ENCODE measurements at places on chromosomes 4 and X.

DNA sequence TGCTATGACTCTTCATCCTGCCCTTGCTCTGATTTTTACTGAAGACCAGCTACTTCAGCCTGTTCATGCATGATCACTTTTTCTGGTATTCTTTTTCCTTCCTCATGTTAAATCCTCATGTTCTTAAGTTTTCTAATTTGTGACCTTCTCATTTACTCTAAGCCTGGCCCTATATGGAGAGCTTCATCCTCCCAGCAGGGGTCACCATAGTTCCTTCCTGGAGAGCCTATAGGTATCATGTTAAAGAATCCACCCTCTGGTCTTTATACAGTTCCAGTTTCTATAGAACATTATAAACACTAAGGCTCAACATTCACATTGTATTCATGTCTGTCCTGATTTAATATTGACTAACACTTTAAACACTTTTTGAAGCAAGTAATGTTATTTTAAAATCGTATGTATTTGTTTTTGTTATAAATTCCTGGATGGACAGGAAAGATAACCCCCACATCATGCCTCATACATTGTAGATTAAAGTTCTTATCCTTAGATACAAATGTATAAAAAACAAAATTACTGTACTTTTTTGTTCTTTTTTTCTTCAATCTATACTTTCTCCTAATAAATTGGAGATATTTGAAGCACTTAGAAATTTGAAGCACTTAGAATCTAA, 53.8 kb upstream of the OTUD4 start:
- no peak for DNase-seq

GRCh38 chr4:7439699-7440098, 5.0 kb upstream of the PSAPL1 start:
- DNase-seq, result no peak

GRCh38 chr4:73450398-73451004, 14.5 kb downstream of the AFP start:
- no peak for DNase-seq

DNA sequence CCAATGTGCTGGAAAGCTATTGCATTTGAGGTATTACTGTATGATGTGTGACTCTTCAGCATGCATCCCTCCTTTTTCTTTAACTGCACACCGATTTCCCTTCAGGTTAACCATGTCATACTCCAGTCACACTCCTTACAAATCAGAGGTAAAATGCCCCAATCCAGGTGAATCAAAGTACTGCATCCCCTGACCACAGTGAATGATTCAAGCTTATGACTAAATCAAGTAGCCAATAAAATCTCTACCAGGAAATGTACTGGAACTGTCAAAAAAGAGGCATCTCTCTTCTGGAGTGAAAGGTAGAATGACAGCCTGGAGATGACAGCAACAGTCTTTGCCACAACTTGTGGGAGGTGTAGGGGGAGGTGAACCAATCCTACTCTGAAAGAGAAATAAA, 10.4 kb downstream of the ADAMTS3 start:
- no peak for DNase-seq

DNA sequence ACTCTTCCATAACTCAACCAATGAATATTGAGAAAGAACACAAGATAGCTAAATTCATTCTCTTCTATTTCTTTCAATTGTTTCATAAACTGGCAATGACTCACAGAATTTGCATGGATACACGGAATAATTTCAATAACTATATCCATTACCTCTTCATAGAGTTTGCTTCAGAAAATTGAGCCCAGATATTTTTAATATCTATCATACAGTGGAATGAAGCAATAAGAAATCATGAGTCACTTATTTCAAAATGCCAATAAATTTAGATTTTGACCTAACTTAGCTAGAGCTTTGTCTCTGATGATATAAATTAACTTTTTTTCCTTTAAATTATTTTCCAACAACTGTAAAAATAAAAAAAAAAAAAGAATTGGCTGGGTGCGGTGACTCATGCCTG, 22.2 kb upstream of the MANBA start:
- DNase-seq, result no peak

DNA sequence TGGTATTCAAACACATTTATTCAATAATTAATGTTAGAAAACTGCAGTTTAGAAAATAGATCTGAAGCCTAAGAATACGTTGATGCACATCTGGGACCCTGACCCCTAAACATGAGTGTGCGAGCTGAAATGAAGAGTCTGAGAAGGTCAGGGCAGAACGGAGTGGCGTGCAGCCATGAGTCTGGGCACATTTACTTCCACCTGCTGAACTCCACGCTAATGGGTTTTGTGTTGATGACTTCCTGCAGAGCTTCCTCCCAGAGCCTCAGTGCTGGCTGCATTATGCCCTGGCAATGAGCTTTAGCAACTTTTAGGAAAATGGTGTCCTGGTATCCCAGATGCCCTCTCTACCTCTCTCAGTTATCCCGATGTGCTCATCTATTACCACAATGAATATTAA, 53.1 kb downstream of the FAM114A1 start:
- DNase-seq, result no peak

GRCh38 chrX:40096395-40097091, 1.2 kb downstream of the BCOR start:
- DNase-seq, result no peak

- DNase-seq, result no peak
These were observed 663 bp downstream of the CXorf38 start for GRCh38 chrX:40646489-40647306.

DNA sequence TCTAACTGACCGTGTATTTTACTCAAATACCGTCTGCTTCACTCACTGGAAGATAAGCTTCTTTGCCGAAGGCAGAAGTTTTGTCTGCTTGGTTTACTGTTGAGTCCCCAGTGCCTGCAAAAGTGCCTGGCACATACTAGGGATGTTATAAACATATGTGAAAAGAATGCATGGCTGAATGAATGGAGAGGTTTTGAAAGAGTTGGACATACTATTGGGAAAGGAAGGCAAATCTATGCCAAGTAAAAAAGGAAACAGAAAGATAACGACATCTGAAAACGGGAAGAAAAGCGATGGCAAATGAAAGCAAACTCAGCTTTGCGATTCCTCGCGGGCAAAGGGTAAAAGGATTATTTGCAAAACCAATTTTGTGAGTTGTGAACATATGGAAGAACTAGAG, 21.7 kb downstream of the ADGRG2 start:
- no peak for DNase-seq

GRCh38 chr4:170325599-170325998, 235.8 kb upstream of the AADAT start:
- DNase-seq, result no peak

- no peak for DNase-seq
These were observed 91.6 kb downstream of the PSAPL1 start for GRCh38 chr4:7343081-7343655.

DNA sequence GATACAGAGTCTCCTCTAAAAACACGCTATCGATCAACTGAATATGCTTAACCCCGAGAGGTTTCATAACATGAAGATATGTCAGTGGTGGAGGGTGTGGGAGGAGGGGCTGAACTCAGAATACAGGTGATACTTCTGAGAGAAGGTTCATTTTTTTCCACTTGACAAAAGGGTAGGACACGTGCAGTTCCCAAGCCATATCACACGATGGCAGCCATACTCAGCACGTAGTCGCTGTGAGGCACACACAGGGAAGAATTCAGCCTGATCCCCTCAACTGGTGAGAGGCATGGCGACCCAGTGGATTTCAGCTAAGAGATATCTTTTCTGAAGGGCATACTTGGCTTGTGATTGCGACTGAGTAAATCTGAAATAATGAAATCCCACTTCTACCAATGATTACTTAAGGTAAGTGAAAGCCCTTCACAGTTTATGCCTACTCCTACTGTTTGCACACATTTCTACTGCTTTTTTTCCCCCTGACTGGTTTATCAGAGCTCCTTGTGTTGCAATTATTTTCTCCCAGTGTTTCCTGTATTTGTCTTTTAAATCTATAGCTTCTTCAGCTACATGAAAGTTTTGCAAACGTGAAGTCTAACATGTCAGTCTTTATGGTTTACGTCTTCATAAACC, 133.1 kb downstream of the CORIN start:
- DNase-seq, result no peak

- DNase-seq, result no peak
These were observed 552 bp upstream of the NAA10 start for GRCh38 chrX:153935326-153935851.

GRCh38 chrX:666762-667720, 36.5 kb downstream of the SHOX start:
- DNase-seq, result no peak

DNA sequence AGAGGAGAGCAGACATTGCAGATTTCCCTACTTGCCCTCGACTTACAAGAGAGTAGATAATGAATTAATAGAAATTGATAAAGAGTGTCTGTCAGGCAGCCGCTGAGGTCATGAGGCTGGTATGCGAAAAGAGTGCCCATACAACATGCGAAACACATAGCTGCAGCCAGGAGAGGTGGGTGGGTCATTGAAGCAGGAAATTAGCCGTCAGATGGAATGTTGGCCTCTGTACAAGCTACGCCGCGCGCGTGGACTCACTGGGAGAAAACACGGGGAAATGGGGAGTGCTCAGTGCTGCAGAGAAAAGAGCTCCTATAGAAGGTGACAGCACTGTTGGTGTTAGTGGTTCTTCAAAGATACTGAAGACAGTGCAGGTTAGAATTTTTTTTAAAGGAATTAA, 125.1 kb downstream of the RAPGEF2 start:
- no peak for DNase-seq

DNA sequence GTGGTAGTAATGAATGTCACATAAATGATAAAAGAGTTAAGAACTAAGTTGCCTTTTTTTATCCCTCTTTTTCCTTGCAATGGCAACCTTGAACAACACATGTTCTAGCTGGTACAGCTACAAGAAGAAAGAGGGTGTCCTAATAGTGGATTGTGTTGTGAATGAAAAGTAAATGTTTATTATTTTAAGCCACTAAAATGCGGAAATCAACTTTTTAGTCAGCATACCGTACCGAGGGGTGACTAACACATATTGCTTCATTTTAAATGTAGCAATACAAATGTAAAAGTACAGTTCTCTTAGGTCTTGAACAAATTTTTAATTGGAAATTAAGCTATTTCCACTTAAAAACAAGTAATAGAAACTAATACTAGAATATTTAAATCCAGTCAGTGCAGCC, 17.7 kb upstream of the AP1AR start:
- DNase-seq, result no peak

DNA sequence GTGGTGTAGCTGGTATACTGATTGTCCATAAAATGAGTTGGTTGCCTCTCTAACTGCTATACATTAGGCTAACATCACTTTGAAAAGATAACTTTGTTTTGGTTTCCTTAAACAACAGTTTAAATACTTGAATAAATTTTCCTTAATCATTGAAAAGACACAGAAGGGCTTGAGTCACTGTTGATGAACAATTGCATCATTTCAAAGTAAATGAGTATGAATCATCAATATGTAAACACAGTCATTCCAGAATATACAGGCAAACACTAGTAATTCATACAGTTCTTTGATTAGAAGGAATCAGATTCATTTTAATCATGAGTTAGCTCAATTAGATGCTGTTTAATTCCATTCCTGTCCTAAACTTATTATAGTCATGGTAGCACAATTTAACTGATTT, 160.6 kb downstream of the AFF2 start:
- no peak for DNase-seq

- no peak for DNase-seq
These were observed 506.7 kb downstream of the PCDH18 start for GRCh38 chr4:137025484-137026059.

DNA sequence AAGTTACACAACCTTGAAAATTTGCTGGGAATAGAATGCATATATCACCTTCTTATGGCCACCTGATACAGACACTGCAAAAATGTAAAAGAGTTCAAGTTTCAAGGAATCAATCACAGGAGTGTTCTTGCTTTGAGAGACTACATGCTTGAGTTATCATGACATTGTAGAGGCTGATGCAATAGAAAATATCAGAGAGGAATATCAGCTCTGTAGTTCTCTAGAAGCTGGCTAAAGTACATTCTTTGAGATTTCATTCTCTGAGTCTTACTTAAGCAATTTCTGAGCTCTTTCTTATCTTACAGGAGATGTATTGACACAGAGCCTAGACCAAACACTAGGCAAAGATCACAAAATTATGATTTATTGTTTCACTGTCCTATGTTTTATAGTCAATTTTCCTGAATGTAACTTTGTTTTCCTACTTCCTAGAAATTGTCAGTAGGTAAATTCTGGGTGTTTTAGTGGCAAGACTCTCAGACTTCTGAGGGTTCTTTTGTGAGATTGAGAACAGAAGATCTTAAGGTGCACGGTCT, 152.1 kb upstream of the HPGD start:
- no peak for DNase-seq

- DNase-seq, result no peak
These were observed 1206.0 kb upstream of the ADGRL3 start for GRCh38 chr4:59994118-59994517.

GRCh38 chr4:116702949-116703348, 382.4 kb downstream of the TRAM1L1 start:
- no peak for DNase-seq

- DNase-seq, result no peak
These were observed 25.1 kb downstream of the ENOX2 start for GRCh38 chrX:130877892-130878341.

DNA sequence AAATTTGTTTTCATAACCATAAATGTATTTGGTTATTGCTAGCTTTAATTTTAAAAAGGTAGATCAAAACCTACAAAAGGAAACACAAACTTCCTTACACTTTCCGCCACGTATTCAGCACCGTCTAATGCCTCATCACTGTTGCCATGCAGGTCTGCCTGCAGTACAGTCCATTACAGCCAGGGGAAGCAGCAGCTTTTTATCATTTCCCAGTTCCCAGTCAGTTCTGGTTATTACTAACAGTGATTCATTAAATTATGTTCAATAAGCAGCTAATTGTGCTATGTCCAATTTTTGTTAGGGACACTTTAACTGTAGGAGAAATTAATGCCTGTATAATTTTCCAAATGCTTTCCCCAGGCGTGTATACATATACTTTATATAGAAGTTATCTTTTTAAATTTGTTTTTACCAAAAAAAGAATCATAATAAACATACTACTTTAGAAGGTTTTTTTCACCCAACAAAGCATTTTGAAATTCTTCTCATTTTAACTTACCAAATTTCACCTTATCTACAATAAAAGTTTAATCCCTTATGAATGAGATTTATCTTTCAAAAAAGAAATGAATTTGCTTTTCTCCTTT, 93.3 kb downstream of the ANXA3 start:
- DNase-seq, result no peak

GRCh38 chr4:154625971-154626370, 13.5 kb upstream of the FGG start:
- DNase-seq, result no peak

DNA sequence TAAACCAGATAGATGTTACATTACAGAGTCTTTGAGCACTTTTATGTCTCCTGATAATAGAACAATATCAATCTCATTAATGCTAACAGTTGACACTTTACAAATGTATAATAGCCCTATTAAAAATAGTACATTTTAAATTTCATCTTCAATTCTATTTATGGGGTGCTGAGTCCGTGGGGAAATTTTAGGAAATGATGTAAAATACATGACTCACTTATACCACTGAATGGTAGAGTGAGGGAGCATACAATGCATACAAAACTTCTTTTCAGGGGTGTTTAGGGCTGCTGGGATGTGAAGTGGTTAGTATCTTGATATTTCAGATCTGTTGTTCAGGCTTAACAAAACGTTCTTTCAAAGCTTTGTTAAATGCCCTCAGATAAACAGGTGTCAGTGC, 696.2 kb downstream of the TRAM1L1 start:
- no peak for DNase-seq
